ENCODE measurements at places on chromosomes 2 and 18.

- no peak for DNase-seq
Measured at GRCh38 chr2:79892123-79892522, 379.3 kb downstream of the CTNNA2 start.

- no peak for DNase-seq
Measured at GRCh38 chr2:98378901-98379300, 32.6 kb downstream of the CNGA3 start.

GRCh38 chr2:241017228-241017940 lies 19.0 kb downstream of the SNED1 start:
- no peak for DNase-seq

GRCh38 chr2:240466579-240467148 lies 31.2 kb downstream of the GPC1 start:
- no peak for DNase-seq

All from pulmonary artery endothelial cell (primary cell).